ENCODE measurements at places on chromosomes 11 and 22.

DNA sequence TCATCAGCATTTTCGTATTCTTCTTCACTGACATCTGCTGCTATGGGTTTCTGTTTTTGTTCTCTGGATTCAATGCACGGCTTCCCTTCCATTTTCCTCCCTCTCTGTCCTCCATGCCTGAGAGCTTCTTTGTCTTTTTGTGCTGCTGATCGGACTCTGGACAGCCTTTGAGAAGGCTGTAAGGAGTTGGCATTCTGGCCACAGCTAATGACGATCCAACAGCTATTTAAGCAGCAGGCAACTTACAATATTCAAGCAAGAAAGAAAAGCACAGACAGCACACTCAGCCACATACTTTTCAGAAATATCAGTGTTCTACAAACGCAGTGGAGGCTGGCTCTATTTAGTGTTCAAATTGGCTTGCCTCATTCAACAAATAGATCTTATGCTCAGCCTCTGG lies 60.9 kb upstream of the ZC3H12C start:
- DNase-seq = no peak

- no peak for DNase-seq
These were observed 8.2 kb downstream of the LRFN4 start for GRCh38 chr11:66864924-66865697.

- no peak for DNase-seq
These were observed 37.1 kb upstream of the OLFML1 start for GRCh38 chr11:7448201-7448600.

DNA sequence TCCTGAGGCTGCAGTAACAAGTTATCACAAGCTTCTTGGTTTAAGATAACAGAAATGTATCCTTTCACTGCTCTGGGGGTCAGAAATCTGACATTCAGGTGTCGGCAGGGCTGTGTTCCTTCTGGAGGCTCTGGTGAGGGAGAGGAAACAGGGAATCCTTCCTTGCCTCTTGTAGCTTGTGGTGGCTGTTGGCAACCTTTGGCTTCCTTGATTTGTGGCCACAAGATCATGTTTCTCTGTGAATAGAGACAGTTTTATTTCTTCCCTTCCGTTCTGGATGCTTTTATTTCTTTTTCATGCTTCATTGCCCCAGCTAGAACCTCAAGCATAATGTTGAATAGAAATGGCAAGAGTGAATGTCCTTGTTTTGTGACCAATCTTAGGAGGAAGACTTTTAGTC lies 44.0 kb downstream of the MPPED1 start:
- no peak for DNase-seq

DNA sequence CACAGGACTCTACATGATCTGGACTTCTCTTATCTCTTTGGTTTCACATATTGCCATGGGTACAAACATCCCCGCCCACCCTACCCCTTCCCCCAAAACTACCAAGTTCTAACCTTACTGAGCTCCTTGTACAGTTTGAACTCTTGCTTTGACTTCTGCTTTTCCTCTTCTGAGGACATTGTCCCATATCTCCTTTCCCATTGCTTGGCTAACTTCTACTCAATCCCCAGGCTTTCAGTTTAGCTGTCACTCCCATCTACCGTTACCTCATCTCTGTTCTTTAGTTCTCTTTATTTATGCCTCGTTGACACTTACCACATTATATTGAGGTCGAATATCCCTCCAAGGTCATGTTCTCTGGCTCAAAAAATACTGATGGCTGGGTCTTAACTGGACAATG lies 393.5 kb upstream of the CADM1 start:
- no peak for DNase-seq

DNA sequence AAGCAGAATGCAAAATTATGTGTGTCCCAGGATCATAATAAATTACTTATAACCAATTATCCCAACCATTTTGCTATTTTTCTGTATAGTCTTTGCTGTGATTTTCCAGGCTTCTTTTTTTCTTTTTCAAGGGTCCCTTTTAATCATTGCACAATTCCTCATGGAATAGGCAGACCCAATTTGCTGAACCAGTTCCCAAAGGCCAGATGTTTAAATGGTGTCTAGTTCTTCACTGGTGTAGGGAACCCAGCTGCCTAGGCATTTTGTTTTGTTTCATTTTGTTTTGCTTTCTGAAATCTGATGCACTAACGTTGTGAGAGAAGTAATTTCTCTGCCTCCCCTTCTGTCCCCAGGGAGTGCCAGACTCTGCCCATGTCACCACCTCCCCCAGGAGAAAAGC lies 60.4 kb downstream of the CHST1 start:
- no peak for DNase-seq

DNA sequence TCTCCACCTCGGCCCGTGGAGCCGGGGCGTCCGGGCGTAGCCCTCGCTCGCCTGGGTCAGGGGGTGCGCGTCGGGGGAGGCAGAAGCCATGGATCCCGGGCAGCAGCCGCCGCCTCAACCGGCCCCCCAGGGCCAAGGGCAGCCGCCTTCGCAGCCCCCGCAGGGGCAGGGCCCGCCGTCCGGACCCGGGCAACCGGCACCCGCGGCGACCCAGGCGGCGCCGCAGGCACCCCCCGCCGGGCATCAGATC lies 439 bp downstream of the YAP1 start:
- DNase-seq = no peak

GRCh38 chr22:21587803-21588611 lies 20.5 kb downstream of the UBE2L3 start:
- no peak for DNase-seq

- DNase-seq = no peak
These were observed 226.4 kb downstream of the FAM181B start for GRCh38 chr11:82507288-82507687.

- DNase-seq = no peak
These were observed 6.4 kb downstream of the CD82 start for GRCh38 chr11:44571871-44572270.

DNA sequence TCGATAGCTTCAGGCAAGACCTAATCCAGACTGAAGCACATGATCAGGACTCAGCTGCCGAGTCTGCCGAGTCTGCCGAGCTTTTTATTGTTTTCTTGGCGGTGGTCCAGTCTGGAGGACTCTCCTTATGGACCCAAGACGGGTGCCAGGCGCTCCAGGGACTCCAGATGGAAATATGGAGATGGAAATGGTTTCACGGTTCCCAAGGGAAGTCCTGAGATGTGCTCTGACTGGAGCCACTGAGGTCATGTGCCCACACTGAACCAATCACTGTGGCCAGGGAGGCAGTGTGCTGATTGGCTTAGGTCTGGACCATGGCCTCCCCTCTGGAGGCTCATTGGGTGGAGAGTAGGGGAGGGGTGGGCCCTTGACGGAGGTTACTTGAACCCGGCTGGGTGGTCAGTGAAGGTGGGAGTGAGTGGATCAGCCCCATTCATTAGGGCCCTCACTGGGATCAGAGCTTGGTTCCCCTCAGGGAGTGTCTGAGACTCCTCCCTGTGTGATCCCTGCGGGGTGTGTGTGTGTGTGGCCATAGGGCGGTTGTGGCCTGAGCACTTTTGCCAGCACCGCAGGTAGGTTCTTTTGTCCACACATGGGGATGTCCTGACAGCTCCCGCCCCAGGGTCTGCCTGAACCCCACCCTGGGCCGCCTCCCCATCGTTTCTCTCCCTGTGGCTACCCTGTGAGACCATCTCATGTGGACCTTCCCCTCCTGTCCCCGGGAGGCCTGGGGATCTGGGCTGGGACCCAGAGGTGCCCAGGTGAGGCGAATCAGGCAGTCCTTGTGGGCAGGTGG lies 14.0 kb downstream of the RPS6KA4 start:
- no peak for DNase-seq

DNA sequence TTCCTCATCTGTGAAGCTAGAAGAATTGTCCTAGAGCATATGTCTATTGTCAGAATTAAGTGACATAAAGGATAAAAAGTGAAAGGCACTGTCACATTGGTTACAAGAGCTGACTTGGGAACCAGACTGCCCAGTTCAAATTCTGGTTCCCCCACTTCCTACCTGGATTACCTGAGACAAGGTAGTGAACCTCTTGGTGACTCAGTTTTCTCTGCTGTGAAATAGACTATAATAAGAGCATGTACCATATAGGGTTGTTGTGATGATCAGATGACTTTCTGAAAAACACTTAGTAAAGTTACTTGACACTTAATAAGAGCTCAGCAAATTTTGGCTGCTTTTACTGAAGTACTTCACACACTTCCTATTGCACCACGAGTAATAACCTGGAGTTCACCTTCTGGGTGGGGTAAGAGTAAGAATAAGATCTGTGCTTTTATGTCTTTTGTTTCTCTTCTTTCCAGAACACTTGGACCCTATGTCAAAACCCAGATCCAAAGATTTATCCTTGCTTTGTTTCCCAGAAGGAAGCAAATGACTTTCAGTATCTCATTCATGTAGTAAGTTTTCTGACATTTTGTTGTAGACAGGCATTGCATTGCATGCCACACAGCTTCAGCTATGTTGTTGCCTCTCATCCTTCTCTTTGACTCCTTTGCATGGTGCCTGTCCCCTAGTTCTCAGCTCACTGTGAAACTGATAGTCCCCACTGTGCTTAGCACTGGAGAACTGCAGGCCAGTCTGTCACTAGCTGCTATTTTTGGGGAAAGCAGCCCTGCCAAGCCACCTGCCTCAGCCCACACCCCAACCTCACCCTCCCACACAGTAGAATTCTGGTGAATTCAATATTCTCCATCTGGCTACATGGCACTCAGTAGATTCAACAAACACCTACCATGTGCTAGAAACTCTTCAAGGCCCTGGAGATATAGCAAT lies 121.8 kb upstream of the POU2AF2 start:
- no peak for DNase-seq
